ENCODE measurements at places on chromosomes 16 and 17. TPM values are rescaled to one million over a fixed set of nuclear protein-coding genes. Genes with fewer than 3 reads are reported as not detected.

DNA sequence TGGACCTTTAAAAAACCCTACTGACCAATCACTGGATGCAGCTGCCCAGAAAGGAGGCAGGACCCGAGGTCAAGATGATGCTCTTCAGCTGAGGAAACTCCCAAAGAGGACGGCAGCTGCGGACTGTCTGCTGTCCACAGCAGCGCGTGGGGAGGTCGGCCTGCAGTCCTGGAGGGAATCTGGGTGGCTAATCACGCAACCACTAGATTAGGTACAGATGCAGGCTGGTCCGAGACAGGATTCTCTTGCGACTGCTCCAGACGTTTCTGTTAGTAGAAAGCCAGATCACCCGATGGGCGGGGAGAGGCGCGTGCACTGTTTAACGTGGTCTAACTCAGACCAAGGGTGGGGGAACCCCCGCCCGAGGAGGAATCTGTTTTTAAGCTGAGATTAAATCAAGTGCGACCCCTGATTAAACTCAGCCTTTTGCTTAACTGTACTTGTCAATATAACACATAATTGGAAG lies 8.8 kb downstream of the CTRB2 start:
- peak; percentile 75 for DNase-seq

GRCh38 chr17:66527335-66527734 lies 224.9 kb downstream of the PRKCA start:
- DNase-seq, result no peak

DNA sequence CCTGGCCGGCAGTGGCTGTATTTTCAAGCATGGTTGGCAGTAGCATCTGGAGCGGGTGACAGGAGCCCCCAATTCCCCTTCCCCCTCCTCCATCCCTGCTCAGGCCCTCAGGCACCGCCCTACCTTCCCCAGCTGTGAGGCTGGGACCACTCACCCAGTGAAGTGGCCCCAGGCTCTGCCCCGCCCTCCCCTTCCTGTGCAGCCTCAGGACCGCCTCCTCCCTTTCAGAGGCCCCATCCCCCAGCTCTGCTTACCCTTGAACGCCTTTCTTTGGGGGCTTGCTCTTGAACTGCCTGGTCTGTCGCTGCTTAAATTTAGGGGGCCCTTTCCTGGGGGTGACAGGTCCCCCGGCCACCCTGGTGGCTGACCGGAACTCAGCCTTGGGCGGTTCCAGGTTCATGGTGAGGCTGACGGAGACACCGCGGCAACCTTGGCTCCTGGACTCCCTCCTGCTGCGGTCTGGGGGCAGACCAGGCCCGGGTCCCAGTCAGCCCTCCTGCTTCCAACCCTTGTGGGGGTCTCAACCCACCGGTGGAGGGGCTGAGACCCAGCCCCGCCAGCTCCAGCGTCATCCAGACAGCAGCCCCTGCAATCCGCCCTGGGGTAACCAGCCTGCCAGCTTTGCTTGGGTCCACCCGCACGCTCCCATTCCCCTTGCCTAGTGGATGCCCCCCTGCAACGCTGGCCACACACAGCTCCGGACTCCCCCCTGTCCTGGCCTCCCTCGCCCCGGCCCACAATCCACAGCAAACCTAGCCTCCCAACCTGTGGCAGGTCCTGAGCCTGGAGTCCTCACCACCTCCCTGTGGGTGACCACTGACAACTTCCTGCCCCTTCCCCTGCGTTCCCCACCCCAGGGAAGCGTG lies 3.2 kb downstream of the PDE6G start:
- DNase-seq, result peak; percentile 81

- DNase-seq, result peak; percentile 94
Measured at GRCh38 chr17:82647593-82648164, 565 bp downstream of the WDR45B start.

- DNase-seq, result no peak
Measured at GRCh38 chr16:72043058-72043457, 11.2 kb upstream of the HP start.

DNA sequence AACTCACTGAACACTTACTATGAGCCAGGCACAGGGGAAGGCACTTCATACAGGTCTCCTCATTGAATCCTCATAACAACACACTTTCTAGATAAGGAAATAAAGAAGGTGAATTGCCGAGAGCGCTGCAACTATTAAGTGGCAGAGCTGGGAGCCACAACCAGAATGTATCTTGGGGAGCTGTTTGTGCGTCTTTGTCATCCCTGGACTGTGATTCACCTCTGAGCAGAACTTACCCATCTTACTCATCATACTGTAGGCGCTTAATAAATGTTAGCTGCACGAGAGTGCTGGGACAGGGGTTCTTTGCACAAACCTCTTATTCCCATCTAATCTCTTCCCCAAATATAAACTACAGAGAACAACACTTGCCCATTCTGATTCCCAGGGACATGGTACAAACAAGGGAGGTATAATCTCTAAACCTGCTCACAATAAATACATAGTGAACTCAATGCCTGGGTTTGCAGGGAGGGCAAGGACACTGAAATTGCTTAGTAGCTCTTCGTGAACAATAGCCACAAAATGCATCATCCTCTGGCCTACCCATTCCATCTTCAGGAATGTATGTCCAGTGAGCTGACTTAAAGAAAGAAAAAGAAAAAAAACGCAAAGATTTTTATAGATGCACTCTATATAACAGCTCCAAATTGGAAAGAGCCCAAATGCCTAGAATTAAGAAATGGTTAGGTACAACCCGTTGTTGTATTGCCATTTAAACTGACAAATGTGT lies 43.0 kb downstream of the MYO18A start:
- peak; percentile 95 for DNase-seq

DNA sequence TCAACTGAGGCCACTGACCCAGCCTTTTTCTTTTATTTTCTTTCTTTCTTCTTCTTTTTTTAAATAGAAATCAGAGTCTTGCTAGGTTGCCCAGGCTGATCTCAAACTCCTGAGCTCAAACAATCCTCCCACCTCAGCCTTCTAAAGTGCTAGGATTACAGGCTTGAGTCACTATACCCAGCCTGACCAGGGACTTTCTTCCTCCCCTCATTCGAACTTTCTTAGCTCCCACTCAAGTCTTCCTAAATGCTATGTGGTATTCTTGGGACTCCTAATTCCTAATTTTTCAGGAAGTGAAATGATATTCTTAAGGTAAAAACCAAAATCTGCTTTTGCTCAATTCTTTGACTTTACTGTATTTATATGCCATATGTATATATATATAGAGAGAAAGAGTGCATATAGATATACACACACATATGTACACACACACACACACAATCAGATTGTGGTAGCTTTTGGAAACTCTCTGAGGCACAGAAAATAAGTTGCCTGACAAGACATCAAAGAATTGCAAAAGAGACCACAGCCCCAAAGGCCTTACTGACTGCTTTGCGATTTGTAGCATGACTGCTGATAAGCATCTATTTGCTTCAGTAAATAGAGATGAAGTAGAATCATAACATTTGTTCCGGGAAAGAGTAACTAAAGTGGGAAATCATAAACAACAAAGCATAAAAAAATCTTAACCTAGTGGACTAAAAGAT lies 9.5 kb upstream of the AMZ2 start:
- DNase-seq, result no peak

DNA sequence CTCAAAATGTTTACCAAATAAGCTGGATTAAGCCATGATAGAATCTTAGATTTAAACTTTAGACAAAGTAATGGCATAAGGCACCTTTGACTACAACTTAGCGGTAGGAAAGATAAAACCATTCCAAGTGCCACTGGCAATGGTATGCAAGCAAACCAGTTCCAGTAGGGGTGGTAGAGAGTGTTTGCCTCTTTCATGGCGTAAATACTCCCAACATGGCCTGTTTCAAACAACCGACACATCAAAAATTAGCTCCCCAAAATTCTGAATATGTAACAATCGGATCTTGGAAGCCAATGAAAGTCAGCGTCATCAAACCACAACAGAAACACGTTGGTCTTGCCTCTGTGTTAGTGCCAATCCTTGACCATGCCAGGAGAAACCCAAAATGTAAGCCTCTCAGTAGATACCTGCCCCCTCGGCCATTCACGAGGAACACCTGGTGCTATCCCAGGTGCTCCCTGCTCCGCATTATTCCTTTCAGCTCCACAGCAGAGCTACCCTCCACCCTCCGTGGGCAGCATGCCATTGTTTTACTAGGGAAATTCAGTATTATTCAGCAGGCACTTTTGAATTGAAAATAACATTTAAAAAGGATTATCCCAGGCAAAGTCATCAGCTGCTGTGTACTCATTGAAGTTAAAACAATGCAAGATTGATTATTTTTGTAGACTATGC lies 307.8 kb upstream of the CDH11 start:
- no peak for DNase-seq

GRCh38 chr16:54897930-54898329 lies 32.7 kb upstream of the IRX5 start:
- DNase-seq, result no peak

GRCh38 chr16:66878067-66878466 lies 2.2 kb upstream of the PDP2 start:
- no peak for DNase-seq

DNA sequence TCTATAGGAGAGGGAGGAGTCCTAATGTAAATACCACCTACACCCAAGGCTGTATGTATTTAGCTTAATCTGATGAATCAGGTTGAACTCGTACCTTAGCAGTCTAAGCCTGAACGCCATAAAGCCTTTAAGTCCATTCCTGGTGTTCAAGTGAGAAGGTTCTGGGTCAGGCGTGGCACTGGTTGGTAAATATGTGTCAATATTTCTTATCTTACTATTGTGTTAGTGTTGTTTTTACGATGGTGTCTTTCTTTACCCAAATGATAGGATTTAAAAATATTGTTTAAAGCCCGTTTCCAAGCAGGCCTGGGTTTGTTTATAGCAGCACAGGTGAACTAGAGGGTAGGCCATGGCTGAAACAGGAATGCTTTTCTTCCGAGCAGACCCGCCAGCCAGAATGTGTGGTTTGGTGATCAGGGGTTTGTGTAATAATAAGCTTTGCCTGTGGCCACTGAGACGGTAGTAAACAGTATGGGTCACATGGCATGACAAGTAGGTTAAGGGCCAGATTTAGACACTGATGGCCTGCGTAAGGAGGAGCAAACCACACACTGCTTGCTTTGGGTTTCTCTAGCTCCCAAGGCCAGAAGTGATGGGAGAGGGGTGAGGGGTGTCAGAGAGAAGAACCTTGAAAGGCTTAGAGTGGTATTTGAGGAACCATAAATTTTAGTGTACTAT lies 3.3 kb downstream of the TMEM94 start:
- DNase-seq, result no peak

- peak; percentile 36 for DNase-seq
Measured at GRCh38 chr17:1078831-1079561, 82.1 kb downstream of the TIMM22 start.

GRCh38 chr16:57043248-57043647 lies 49.1 kb upstream of the CPNE2 start:
- DNase-seq, result peak; percentile 38

GRCh38 chr16:66204756-66205155 lies 161.7 kb upstream of the CDH5 start:
- DNase-seq, result peak; percentile 64

DNA sequence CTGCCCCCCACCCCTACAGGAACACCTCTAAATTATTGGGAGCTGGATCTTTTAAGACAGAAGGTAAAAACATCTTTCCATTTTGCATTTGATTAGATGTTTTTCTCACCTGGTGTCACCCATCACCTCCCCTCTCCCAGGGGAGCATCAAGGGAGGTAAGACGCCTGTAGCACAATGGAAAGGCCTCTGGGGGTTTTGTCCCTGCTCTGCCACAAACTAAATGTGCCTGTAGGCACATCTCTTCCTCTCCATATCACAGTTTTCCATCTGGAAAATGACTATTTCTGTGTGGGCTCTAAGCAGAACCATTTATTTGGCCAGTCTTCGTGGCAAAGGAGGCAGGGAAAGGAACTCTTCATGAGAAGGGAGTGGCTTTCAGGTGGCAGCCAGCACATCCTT lies 76.6 kb downstream of the GNAO1 start:
- no peak for DNase-seq

DNA sequence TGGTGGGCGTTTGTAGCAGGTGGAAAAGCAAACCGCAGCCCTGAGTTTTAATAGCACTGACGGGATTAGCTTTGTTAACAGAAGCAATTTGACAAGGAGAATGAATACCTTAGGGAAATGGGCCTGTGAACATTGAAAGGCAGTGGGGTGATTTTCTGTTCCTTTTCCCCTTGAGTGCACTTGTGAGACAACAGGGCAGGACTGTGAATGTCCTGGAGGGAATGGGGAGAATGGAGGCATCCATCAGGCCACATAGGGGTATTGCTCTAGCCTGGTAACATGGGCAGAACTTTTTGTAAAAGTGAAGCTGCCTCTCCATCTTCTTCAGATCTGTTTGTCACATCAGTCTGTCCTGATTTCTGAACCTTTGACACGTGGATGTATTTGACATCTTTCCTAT lies 26.2 kb downstream of the USP43 start:
- DNase-seq, result no peak

DNA sequence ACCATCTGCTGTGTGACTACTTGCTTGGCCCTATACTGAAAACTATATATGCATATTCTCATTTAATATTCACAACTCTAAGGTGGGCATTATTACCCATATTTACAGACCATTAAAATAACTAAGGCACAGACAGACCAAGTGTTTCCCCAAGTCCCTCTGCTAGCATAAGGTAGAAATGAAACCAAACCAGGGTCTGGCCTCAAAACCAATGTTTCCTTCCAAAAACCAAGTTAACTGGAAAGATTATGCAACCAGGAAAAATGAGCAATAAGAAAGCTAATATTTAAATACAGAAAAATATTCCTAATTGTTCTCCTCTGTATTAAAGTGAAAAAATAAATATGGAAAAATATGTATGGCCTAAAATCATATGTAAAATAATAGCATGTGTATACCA lies 50.1 kb downstream of the XPO6 start:
- no peak for DNase-seq

DNA sequence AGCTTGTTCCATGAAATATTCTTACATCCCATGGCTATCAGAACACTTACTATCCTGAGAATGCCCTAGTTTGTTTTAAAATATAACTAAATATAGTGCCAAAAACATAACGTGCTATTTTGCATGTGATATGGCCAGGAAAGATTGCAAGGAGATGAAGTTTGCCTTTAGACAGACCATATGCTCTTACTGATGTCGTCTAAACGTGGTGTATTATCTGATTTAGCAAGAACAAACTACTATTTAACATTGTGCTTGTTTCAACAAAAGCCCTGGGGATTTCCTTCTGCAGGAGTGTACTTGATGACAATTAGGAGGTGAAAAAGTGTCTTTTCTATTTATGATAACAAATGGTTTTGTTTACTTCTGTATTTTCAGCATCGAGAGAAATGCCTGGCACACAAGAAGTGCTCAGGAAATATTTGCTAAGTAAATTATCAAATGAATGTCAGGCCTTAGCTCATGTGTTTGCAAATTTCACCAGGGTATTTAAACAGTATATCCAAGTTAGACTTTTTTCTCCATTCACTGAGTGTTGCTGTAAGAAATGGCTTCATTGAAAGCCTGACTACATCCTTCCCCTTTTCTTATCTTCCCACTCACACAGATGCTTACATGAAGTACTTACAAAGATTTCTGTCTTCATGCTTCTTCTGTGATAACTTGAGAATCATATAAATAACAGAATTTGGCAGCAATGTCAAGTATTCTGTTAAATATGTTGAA lies 1033.6 kb downstream of the CDH8 start:
- DNase-seq, result no peak

- no peak for DNase-seq
Measured at GRCh38 chr16:87165151-87165550, 152.0 kb downstream of the C16orf95 start.

Gene LPO
- not detected for total RNA-seq

Data from osteoblast (primary cell).